Pancreas (tissue), 10 donors: ENCODE measurements at places on chromosomes 5 and 9. TPM values are rescaled to one million over a fixed set of nuclear protein-coding genes. Genes with fewer than 3 reads are reported as not detected.

The CIZ1 gene
- total RNA-seq = 87.9 TPM

The GPR151 gene
- not detected for total RNA-seq

The SAXO1 gene
- 0.08 TPM for total RNA-seq

DNA sequence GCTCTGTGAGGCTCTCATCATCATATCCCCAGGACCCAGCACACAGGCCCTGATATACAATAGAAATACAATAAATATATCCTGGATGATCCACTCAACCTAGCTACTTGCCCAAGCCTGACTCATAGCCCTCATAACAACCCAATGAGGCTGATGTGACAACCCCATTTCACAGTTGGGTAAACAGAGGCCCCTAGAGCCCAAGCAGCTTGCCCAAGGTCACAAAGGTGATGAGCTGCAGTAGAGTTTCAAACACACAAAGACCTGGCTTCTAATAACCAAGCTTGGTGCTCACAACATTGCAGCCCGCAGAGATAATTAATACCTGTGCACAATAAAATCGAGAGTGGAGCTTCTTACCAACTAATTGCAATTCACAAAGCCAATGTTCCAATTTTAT lies 3.2 kb upstream of the AKNA start:
- no peak for DNase-seq

DNA sequence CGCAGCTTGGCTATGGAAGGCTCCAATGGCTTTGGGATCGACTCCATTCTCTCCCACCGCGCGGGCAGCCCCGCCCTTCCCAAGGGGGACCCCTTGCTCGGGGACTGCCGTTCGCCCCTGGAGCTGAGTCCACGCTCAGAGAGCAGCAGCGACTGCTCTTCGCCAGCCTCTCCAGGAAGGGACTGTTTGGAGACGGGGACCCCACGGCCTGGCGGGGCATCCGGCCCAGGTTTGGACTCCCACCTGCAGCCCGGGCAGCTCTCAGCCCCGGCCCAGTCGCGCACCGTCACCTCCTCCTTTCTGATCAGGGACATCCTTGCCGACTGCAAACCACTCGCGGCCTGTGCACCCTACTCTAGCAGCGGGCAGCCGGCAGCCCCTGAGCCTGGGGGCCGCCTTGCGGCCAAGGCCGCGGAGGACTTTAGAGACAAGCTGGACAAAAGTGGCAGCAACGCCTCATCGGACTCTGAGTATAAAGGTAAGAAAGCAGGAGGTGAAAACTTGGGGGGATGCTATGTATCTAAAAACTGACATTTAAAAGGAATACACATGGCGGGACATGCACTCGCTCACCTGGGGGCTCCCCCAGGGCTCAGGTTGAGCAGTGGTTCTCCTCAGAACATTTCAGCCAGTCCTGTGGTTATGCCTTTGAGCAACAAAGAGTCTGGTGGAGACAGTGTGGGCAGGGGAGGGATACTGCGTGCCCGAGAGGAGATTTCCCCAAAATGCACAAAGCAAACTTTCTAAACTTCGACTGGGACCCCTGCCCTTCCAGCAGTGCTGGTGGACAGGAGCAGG lies 579 bp downstream of the BARHL1 start:
- no peak for DNase-seq

DNA sequence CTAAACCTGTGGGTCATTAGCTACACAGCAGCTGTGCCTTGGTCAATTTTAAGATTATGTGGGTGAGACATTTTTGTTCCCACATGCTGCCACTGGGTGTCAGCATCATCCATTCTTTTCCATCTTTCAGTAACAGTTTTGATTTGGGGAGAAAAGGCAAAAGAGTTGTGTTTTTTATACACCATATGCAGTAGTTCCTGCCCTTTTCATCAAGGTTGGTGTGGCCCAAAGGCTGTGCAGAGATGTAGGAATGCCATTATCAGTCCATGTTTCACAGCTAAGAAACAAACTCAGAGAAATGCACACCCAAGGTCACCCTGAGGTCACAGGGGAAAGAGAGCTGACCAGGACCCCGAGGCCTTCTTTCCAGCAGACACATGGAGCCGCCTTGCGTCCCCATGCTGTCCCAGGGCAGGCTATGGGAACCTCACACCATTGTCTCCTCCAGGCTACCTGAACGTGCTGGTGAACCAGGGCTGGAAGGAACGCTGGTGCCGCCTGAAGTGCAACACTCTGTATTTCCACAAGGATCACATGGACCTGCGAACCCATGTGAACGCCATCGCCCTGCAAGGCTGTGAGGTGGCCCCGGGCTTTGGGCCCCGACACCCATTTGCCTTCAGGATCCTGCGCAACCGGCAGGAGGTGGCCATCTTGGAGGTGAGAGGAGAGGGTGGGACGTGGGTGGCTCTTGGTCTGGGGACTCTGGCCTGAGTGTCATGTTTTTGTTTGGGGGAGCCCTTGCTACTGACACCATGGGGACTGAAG lies 27.8 kb upstream of the GRPEL2 start:
- no peak for DNase-seq

The TMEM232 gene
- 2.1 TPM for total RNA-seq

The PDE8B gene
- 5.6 TPM for total RNA-seq

The PKD2L2 gene
- not detected for total RNA-seq

The LRRC14B gene
- total RNA-seq = not detected

GRCh38 chr5:3362606-3362910 lies 233.1 kb upstream of the IRX1 start:
- DNase-seq = no peak

DNA sequence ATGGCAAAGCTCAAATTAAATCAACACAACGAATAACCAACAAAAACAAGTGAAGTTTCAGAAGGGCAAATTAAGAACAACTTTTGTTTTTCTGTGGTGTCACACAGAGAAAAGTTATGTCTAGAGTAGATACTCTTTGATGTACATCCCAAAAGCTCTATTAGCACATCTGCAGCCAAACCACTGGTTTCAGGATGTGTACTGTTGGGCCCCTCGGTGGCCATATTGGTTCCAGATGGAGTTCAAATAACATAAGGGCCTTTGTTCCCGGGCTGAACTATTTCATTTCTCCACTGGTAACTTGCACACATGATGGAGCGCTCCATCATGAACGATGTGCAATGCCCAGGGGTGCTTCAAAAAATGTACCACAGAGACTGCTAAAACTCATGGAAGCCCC lies 126.1 kb downstream of the SEMA5A start:
- no peak for DNase-seq

DNA sequence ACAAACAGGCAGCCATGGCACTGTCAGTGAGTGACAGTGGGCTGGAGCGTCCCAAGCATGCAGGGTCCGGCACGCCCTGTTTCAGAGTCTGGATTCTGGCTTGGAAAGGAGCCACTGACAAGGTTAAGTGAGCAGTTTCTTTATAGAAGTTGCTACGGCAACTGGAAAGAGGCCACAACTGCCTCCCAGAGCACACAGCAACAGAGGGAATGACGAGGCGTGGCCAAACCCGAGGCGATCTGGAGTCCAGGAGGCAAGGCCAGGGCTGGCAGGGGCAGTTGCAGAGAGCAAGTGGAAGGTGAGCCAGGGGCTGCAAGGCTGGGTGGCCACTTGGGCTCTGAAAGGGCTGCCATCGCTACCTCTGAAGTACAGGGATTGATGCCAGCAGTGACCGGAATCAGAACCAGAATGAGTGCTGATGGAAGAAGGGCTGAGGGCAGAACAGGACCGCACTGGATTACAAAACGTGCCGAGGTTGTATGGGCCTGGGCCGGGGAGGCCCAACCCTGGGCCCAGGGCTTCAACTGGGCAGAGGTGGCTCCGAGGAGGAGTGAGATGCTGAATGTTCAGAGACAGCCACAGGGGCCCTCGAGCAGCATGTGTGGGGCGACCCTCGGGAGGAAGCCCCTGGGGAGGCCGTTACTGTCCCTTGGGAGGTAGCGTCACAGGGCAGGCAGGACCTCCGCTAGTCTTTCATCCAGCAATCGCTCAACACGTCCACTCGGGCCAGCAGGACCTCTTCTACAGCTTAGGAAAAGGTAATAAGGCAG lies 4.6 kb downstream of the MRPL41 start:
- DNase-seq = no peak

DNA sequence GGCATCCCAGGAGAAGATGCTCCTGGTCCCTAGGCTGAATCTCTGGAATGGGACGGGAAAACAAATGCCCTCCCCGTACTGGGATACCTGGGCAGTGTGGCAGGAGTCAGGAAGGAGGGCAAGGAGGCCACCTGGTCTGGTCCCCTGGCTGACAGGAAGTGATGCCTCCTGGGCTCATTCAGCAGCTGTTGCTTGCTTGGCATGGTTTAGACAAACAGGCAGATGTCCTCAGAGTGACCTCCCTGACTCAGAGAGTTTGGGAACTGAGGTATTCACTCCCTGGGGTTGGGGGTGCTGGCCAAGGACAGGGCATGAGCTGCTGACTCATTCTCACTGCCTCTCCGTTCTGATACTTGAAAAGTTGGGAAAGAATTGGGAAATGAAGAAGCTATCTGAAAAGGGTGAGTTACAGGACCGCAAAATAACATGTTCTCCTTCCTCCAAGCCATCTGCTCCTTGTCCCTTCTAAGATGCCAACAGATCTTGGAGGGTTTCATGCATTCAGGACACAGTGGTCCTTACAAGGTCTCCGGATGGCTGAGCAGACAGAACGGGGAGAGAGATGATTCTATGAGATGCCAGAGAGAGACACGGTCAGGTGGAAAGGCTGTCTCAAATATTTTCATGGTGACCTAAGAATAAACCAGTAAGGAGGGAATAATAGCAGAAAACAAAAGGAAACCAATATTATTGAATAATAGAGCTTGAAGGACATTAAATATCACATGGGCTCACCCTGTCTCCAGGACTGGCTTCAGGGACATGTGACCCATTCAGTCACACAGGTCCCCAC lies 534.5 kb downstream of the BNC2 start:
- DNase-seq = no peak

DNA sequence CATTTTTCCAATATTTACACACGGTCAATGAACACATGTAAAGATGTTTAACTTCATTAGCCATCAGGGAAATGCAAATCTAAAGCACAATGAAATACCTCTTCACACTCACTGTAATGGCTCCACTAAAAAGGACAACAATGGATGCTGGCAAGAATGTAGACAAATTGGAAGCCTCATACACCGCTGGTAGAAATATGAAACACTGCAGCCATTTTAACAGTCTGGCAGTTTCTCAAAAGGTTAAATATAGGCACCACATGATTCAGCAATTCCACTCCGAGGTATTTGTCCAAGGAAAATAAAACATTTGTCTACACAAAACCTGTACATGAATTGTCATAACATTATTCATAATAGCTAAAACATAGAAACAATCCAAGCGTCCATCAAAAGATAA lies 20.0 kb downstream of the RNF145 start:
- no peak for DNase-seq

The OLFML2A gene
- total RNA-seq = 6.8 TPM

- DNase-seq = no peak
These were observed 25.2 kb downstream of the TGFBR1 start for GRCh38 chr9:99130069-99130468.

DNA sequence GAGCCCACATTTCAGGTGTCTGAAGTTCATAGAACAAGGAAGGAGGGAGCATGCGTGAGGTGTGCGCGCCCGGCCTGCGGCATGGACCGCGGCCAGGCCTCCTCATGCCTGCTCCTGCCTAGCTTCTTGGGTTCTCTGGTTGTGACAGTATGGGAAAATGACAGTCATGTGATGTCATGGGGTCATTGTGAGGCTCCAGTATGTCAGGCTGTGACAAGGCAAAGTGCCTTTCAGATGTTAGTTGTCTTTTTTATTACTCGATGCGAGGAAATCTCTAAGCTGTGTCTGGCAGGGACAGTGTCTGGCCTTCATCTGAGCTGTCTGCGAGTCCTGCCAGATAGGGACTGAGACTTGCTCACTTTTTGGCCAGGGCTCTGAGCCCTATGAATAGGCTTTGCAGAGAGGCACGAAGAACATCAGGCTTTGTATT lies 13.3 kb downstream of the UCK1 start:
- no peak for DNase-seq

DNA sequence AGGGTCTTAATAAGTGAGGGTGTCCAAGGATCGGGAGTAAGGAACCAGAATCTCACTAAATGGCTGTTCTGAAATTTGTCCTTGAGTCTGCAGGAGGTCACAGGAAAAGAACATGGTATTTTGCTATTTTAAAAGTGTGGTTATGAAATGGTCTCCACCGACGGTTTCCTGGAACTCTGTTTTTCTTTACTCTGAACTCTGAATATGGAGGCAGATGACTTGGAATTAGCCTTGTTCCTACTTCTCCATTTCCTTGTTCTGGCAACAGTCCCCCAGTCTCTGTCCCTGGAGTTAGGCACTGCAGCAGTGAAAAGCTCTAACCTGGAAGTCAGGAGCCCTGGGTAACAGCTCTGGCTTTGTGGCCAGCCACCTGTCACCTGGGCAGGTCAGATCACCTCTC lies 46.6 kb upstream of the C5orf58 start:
- DNase-seq = no peak

The GCNT4 gene
- total RNA-seq = 6.4 TPM
